ENCODE measurements at places on chromosomes 11 and 22.

DNA sequence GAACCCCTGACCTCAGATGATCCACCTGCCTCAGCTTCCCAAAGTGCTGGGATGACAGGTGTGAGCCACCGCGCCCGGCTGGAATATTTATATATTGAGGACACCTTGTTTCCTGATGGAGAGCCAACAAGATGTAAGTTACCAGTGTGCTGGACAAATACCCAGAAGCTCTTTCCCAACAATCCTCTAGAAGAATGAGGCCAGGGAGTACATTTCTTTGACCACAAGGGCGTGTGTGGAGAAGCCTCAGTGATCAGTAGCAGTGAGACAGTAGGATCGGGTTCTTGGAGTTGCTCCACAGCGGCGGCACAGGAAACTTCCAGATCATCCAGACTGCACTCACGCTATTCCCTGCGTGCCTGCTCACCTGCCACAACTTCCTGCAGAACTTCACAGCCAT is 10.3 kb upstream of the POLA2 start:
- DNase-seq = no peak

DNA sequence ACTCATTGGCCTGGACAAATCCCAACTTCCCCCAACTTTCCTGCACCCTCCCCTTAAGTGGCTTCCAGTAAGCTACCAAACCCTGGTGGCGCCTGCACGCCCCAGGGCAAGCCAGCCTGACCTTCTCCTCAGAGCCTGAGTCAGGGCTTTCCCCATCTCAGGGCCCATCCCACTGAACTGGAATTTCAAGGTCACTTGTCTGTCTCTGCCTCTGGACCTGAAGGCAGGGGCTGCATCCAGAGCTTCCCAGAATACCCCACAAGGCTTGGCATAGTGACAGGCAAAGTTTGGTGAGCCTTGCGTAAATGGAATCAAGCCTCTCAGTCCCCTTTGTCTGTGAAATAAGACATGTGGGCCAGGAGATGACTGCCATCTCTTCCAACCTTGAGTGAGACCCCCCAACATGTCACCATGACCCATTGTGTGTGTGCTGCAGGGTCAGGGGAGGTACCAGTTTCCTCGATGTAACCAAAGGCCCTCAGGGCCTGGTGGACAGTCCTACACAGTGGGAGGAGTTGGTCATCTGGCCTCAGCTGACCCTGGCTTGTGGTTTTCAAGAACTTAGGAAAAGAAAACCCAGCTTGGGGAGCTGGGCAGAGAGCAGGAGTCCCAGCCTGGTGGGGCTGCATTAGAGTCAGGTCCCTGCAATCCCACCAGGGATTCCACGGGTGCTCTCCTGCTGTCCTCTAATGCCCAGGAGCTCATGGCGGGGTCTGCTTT is 8.9 kb downstream of the ALX4 start:
- no peak for DNase-seq

DNA sequence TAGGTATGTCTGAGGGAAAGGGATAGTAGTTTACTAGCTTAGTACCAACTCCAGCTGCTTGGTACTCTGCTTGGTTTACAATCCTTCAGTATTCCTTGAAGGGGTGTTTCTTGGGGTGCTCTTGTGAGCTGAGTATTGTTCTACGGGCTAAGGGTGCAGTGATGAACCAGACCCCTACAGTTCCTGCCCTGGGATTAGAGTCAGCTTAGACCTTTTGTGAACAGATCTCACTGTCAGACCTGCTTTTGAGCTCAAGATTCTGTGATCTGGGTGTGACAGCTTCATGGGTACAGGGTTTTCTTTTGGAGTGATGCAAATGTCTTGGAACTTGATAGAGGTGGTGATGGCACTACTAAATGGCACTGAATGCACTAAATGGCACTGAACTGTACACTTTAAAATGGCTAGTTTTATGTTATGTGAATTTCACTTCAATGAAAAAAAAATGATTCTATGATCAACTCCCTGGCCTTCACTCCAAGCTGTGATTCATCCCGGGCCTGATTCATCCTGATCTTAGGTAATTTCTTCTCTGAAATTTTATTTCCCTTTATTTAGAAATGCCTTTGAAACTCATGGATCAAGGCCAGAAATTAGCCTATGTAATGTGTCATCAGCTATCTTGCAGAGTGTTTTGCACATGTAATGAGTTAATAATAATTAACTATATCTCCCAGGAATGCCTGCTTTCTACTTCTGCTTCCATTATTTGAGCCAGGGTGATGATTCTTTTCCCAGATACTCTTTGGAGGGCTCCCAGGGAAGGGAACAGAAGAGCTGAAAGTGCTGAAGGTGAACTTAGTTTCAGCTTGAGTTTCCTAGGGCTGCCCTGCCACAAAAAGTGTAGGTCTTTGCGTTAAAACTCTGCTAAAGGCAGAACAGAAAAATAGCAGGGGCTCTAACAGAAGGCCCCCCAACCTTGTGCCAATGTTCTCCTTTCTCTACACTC is 87.9 kb downstream of the NCAM1 start:
- DNase-seq = no peak

GRCh38 chr22:24948356-24949202 is 2.1 kb upstream of the LHFPL7 start:
- no peak for DNase-seq

DNA sequence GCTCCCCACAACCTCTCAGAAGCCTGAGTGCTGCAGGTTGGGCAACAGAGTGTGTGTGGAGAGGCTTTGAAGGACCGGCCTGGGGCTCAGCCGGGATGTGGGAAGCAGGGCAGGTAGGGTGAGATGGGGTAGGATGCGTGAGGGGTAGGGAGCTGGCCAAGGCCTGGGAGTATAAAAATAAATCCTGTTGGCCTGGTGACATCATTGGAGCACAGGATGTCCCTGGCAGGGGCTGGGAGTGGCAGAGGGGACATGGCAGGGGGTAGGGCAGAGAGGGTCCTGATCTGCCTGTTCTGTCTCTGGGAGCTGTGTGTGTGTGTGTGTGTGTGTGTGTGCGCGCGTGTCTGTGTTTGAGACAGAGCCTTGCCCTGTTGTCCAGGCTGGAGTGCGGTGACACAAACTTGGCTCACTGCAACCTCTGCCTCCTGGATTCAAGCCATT is 28.6 kb downstream of the TEF start:
- peak; percentile 90 for DNase-seq

DNA sequence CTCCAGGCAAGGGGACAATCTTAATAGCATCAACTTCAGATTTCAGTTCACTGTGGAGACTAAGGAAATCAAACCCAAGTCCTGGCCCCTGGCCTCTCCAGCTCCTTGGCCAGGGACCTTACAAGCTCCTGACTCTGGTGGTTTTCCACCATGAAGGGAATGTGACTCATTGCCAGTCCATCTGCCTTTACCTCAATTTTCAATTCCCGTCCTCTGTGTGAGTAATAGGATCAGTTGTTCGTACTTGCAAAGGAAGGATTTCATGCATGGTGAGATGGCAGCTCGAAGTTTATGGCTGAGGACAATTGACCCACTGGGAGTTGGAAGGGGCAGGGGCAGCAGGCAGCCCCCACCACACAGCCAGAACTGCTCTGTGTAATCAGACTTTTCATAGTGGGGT is 42.5 kb downstream of the INSC start:
- DNase-seq = no peak

DNA sequence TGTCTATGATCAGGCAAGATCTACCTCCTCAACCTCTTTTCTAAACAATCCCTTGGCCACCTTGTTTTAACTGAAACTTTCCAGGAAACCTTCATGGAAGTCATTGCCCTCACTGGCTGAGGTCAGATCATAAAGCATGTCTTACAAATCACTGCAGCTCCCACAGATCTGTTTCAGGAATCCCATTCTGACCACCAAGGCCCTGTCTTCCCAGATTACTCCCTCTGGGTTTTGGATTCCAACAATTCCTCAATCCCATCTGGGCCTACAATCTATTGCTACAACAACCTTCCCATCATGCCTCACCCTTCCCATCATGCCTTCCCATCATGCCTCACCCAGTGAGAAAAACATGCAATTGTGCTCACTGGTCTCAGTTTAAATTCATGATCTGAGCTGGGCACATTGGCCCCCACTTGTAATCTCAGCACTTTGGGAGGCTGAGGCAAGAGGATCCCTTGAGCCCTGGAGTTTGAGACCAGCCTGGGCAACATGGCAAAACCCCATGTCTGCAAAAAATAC is 15.9 kb downstream of the ADAMTS15 start:
- no peak for DNase-seq

GRCh38 chr11:11229647-11230046 is 123.4 kb downstream of the CSNK2A3 start:
- no peak for DNase-seq

GRCh38 chr11:60934790-60935605 is 10.7 kb downstream of the TMEM132A start:
- peak; percentile 64 for DNase-seq

- no peak for DNase-seq
These were observed 10.3 kb downstream of the PLAAT2 start for GRCh38 chr11:63552921-63553320.

DNA sequence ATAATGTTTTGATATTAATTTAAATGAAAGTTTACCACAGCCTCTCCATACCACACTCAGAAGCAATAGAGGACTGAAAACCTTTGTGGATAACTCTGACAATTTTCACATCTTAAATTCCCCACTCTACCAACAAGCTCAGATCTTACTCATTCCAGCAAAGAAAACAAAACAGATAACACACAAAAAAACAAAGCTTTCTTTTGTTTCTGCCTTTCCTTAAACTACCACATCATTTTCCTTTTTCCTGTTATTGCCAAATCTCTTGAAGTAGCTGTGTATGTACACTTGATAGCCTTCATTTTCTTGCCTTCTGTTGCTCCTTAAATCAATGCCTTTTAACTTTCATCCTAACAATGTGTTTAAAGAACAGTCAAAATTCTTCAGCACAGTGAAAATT is 484.9 kb downstream of the NTM start:
- no peak for DNase-seq

- DNase-seq = no peak
These were observed 83.4 kb downstream of the CEP164 start for GRCh38 chr11:117410861-117411710.

GRCh38 chr11:61609980-61610366 is 29.1 kb upstream of the SYT7 start:
- no peak for DNase-seq

- DNase-seq = no peak
These were observed 7.5 kb upstream of the FOLR2 start for GRCh38 chr11:72209101-72209500.

GRCh38 chr11:65078151-65078550 is 5.7 kb downstream of the CDCA5 start:
- DNase-seq = no peak

GRCh38 chr11:70272009-70272408 is 1.5 kb downstream of the PPFIA1 start:
- DNase-seq = no peak

DNA sequence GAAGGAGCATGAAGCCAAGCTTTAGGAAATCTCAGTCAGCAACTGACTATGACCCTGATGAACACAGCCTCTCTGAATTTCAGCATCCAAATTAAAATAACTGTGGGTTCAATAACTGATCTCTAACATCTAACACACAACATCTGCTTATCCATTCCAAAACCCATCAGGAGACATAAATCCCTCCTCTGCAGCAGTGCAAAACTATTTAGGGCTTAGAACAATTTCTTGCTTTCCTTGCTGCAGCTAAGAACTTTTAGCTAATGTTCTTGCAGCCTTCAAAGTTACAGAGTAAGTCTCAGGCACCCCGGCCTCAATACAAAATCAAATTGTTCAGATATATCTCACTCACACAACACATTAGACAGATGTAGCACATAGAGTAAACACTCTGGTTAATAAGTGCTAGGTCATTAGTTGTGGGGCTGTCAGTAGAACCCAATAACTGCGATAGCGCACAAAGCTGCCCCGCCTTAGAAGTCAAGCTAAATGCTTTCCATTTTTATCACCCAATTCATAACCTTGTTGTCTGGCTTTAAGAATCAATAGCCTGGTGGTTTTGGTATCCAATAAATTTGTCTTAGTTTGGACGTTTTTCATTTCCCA is 139.6 kb downstream of the LARGE1 start:
- DNase-seq = no peak

DNA sequence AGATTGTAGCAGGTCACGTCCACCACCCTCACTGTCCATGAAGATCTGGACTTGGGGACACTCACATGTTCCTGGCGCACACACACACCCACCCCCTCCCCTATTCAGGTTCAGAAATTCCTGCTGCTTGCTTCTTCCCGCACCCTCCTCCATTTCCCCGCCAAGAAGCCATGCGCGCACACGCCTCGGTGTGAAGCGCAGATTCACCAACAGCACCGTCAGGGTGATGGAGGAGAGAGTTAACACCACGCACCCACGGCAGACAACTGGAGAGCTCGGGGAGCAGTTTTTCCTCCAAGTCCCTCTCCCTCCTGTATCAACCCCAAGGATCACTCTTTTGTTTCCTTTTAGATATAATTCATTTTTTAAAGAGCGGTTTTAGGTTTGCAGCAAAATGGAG is 113.4 kb downstream of the BCR start:
- no peak for DNase-seq

GRCh38 chr11:114202011-114202609 is 94.1 kb upstream of the NNMT start:
- DNase-seq = no peak

- no peak for DNase-seq
These were observed 2.4 kb upstream of the TRIM68 start for GRCh38 chr11:4610258-4610935.

DNA sequence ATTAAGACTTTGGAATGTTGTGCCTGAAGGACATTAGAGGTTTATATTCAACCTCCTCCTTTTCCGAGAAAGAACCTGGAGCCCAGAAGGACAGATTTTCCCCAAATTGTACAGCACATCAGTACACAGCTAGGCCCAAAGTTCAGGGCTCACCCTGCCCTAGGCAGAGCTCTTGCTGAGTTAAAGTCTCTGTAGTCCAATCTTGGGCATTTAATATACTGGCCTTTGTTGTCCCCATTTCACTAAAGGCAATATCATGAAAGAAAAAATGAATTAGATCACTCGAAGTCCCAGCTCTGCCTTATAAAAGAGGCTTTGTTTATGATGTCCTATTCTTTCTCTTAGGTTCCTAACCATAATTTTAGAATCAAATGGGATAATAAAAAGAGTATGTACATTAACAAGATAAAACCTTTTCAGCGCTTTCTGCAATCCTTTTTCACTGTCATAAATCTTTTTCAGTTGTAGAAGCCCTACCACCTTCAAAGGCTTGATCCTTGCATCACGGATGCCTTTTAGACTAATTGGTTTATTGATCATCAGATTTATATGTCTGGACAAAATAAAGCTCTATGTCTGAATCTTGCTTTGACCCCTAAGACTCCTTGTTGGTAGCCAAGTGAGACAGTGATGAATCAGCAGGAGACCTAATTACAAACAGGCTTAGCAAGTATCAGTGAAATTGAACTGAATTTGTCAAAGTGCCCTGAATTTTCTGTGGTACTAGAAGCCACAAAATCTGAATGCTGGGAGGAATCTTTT is 39.8 kb downstream of the RELT start:
- DNase-seq = no peak

GRCh38 chr11:118202599-118203422 is 22.0 kb downstream of the JAML start:
- no peak for DNase-seq

GRCh38 chr11:1200611-1201191 is 22.2 kb upstream of the MUC5B start:
- DNase-seq = no peak

- peak; percentile 61 for DNase-seq
These were observed 113.6 kb downstream of the KCNQ1OT1 start for GRCh38 chr11:2586087-2586792.
